ENCODE measurements at places on chromosomes 3 and 15. TPM values are rescaled to one million over a fixed set of nuclear protein-coding genes. Genes with fewer than 3 reads are reported as not detected.

Gene PFN2
- 2.3 TPM for polyA plus RNA-seq

Gene GP9
- polyA plus RNA-seq = 6.2 TPM

GRCh38 chr15:59792359-59792758 is 103.2 kb upstream of the BNIP2 start:
- no peaks in the 10 kb centered on the region for H3K36me3 ChIP-seq
- no peak overlapping the region for H3K4me3 ChIP-seq
- no peak for DNase-seq
- H3K27me3 ChIP-seq = peaks cover 34% of the 10 kb centered on the region

DNA sequence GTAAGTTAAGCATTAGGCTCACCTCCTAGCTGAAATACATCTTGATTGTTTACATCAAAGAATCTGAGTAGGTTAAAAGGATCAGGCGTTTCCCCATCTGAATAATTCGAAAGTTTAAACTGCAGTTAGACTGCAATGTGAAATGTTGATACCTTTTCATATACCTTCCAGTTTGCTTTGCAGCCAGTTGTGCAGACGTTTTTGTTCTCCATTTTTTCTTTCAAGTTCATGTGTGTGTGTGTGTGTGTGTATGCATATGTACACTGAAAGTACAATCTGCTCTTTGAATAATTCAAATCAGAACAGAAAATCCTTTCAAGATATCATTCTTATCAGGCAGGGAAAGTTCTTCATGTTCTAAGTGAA is 2.9 kb downstream of the ITPR1 start:
- peak overlapping the region; percentile 49 for H3K27ac ChIP-seq
- peaks cover 69% of the 10 kb centered on the region for H3K4me1 ChIP-seq
- no peaks in the 10 kb centered on the region for H3K27me3 ChIP-seq
- peaks cover 36% of the 10 kb centered on the region for H3K36me3 ChIP-seq
- peak overlapping the region; percentile 95 for H3K4me3 ChIP-seq

Gene PROK2
- not detected for polyA plus RNA-seq

DNA sequence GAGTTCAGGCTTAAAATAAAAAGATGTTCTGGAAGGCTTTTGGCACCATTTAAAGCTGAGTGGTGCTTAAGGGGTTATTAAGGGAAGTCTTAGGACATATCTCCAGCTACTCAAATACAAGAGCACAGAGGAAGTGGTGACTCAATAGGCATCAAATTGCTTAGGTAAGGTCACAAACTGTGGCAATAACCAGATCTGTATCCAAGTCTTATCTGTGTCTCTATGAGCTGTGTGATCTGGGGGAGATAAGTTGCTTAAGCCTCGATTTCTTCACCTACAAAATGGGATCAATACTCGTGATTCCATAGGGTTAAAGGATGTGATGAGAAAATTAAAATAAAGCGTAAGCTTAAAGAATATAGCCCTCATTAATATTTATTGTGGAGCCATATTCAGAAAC is 7.6 kb downstream of the HDC start:
- no peaks in the 10 kb centered on the region for H3K27me3 ChIP-seq
- no peak overlapping the region for H3K27ac ChIP-seq
- H3K4me3 ChIP-seq = no peak overlapping the region
- H3K4me1 ChIP-seq = peaks cover 5% of the 10 kb centered on the region

DNA sequence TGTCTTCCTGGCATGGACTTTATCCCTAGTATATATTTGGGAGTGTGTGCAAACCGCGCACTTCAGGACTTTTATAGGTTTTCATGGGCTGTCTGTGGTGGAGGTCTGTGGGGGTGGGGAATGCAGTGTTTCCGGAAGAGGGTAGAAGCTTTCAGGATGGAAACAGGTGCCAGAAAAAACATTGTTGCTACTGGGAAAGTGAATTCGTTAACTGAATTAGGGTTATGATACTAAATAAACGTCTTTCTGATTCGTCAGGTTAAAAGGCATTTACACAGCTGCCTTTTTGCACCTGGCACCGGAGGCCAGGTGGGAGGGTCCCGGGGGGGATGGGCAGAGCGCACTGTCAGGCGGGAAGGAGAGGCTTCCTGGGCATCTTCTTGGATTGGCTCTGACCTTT is 62.1 kb downstream of the SLCO3A1 start:
- H3K27ac ChIP-seq = no peak overlapping the region
- H3K4me1 ChIP-seq = peaks cover under 1% of the 10 kb centered on the region
- no peak overlapping the region for H3K4me3 ChIP-seq
- DNase-seq = no peak
- H3K27me3 ChIP-seq = no peaks in the 10 kb centered on the region

DNA sequence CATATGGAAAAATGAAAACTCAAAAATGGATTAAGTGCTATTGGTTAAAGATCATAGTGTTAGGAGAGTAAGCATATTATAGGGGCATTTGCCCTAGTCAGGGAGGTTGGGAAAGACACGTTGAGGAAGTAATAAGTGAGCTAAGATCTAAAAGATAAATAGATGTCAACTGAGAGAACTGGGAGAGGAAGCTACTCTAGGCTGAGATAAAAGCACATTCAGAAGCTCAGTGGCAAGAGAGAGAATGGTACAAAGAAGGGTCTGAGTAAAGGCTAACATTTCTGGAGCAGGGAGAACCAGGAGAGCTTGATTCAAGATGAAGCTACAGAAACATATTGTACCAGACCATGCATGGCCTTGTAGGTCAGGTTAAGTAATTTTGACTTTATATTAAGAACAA is 63.9 kb downstream of the TRPC1 start:
- peaks cover 5% of the 10 kb centered on the region for H3K27me3 ChIP-seq
- H3K4me3 ChIP-seq = no peak overlapping the region
- no peaks in the 10 kb centered on the region for H3K36me3 ChIP-seq
- H3K4me1 ChIP-seq = no peaks in the 10 kb centered on the region
- H3K27ac ChIP-seq = no peak overlapping the region
- DNase-seq = no peak

DNA sequence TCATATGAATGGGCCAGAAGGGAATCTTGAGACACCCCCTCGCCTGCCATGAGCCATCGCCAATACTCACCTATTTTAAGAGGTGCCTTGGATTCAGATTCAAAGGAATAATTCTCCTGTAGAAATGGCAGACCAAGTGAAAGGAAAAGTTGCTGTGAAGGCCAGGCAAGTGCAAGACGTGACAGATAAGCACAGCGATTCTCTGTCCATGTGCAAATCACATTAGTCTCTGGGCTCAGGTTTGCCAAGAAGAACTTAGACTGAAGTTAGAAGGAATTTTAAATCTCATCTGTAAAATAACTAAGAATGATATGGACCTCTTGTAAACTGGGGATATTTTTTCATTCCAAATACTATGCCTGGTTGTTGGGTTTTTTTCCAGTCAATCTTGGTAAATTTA is 173.6 kb downstream of the UACA start:
- H3K36me3 ChIP-seq = peaks cover 4% of the 10 kb centered on the region
- no peak overlapping the region for H3K4me3 ChIP-seq
- H3K27ac ChIP-seq = no peak overlapping the region
- H3K27me3 ChIP-seq = peaks cover 52% of the 10 kb centered on the region
- peaks cover 8% of the 10 kb centered on the region for H3K4me1 ChIP-seq

Gene TUBGCP5
- polyA plus RNA-seq = 6.4 TPM

DNA sequence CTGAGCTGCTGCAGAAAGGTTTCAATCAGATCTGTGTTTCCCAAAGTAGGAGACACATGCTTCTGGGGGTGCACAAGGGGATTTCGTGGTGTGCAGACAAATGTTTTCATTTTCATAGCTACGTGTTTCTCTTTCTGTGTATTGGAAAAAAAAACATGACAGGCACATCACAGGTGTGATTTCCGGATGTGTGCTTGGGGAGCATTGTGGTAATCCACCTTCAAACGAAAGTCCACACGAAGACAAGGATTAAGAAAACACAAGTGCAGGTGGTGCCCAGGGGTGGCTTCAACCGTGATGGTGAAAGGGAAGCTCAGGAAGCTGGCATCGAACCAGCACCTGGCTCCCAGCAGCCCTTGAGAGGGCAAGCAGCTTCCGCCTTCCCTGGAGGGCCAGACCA is 164.6 kb upstream of the LINGO1 start:
- H3K27ac ChIP-seq = no peak overlapping the region
- H3K36me3 ChIP-seq = no peaks in the 10 kb centered on the region
- H3K27me3 ChIP-seq = peaks cover 29% of the 10 kb centered on the region

Gene TPRG1
- polyA plus RNA-seq = not detected

GRCh38 chr15:66014635-66015182 is 145.4 kb downstream of the RAB11A start:
- H3K27ac ChIP-seq = no peak overlapping the region
- H3K4me3 ChIP-seq = no peak overlapping the region
- peak; percentile 2 for DNase-seq
- peaks cover 16% of the 10 kb centered on the region for H3K27me3 ChIP-seq
- peaks cover 6% of the 10 kb centered on the region for H3K36me3 ChIP-seq
- H3K4me1 ChIP-seq = no peaks in the 10 kb centered on the region

DNA sequence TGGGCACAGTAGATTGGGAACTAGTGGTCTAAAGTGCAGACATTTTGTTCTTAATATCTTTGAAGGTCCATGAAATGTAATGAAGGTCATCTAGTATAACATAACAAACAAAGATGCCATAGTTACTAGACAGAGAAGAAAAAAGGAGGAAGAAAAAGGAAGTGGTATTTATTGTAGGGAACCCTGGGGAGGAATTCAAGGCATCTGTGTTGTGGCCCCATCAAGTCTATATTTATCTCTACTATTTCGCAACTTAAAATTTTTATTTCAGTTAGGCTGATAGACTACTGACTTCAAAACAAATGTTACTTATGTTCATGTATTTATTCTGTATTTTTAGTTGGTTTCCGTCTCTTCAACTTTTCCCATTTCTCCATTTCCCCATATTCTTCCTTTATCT is 48.9 kb upstream of the ZDHHC23 start:
- H3K36me3 ChIP-seq = no peaks in the 10 kb centered on the region
- peaks cover 6% of the 10 kb centered on the region for H3K4me1 ChIP-seq
- H3K27me3 ChIP-seq = no peaks in the 10 kb centered on the region

DNA sequence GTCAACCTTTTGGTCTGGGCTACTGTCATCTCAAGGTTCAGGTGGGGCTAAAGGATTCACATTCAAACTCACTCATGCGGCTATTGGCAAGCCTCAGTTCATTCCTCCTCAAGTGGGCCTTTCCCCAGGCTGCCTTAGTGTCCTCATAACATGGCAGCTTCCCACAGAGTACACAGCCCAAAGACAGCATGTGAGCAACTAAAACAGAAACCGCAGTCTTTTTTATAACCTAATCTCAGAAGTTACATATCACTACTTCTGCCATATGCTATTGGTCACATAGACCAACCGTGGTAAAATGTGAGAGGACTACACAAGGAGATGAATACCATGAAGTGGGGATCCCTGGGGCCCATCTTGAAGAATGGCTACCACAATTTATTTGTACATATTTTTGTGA is 4.5 kb upstream of the CEP70 start:
- no peak overlapping the region for H3K27ac ChIP-seq
- H3K4me3 ChIP-seq = no peak overlapping the region
- DNase-seq = no peak
- peaks cover 6% of the 10 kb centered on the region for H3K36me3 ChIP-seq
- peaks cover 10% of the 10 kb centered on the region for H3K27me3 ChIP-seq
- peaks cover 4% of the 10 kb centered on the region for H3K4me1 ChIP-seq

Gene ALG3
- 57.3 TPM for polyA plus RNA-seq

- H3K36me3 ChIP-seq = peaks cover 5% of the 10 kb centered on the region
Measured at GRCh38 chr15:63605816-63606215, 8.6 kb downstream of the FBXL22 start.

DNA sequence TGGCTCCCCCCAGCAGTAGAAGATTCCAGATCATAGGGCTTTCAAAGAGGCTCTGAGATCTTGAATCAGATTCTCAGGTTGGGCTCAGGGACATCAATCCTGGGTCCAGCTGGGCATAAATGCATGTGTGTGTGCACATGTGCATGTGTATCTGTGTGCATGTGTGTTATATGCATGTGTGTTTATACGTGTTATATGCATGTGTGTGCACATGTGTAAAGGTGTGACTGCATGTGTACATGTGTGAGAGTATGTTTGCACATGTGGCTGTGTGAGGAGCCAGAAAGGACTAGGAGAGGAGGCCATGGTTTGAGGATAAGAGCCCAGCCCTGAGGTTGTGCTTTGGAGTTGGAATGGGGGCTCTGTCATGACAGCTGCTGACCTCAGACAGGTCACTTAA is 1.8 kb upstream of the MAPKAPK3 start:
- no peaks in the 10 kb centered on the region for H3K27me3 ChIP-seq
- DNase-seq = no peak
- H3K36me3 ChIP-seq = no peaks in the 10 kb centered on the region
- H3K4me1 ChIP-seq = peaks cover 74% of the 10 kb centered on the region
- no peak overlapping the region for H3K27ac ChIP-seq
- no peak overlapping the region for H3K4me3 ChIP-seq

Gene PODXL2
- 2.0 TPM for polyA plus RNA-seq

Gene BFSP2
- 1.8 TPM for polyA plus RNA-seq

- H3K27me3 ChIP-seq = no peaks in the 10 kb centered on the region
- peaks cover 14% of the 10 kb centered on the region for H3K36me3 ChIP-seq
- H3K27ac ChIP-seq = peak overlapping the region; percentile 99
- H3K4me1 ChIP-seq = peaks cover 31% of the 10 kb centered on the region
- peak overlapping the region; percentile 97 for H3K4me3 ChIP-seq
Measured at GRCh38 chr3:69052472-69052898, 352 bp upstream of the TMF1 start.
